Peyer's patch (tissue), 4 donors: ENCODE measurements at places on chromosomes 1 and 21. TPM values are rescaled to one million over a fixed set of nuclear protein-coding genes. Genes with fewer than 3 reads are reported as not detected.

The KCNQ4 gene
- total RNA-seq, result 3.3 TPM

The IFI44L gene
- total RNA-seq, result 11.6 TPM

The TNFAIP8L2 gene
- total RNA-seq, result not detected

The TMEM39B gene
- total RNA-seq, result 2.5 TPM

The TRIM46 gene
- not detected for total RNA-seq

The OR2T35 gene
- not detected for total RNA-seq

The ACTN2 gene
- 8.3 TPM for total RNA-seq

The ADAM30 gene
- total RNA-seq, result not detected

The ELOA gene
- 43.7 TPM for total RNA-seq

The RPF1 gene
- 12.1 TPM for total RNA-seq

The ACOT7 gene
- total RNA-seq, result 51.2 TPM

The CACNA1S gene
- total RNA-seq, result not detected

The EEIG2 gene
- 11.1 TPM for total RNA-seq
